ENCODE measurements at places on chromosomes 3 and 15. TPM values are rescaled to one million over a fixed set of nuclear protein-coding genes. Genes with fewer than 3 reads are reported as not detected.

The ALG1L2 gene
- total RNA-seq, result not detected

The MYZAP gene
- total RNA-seq, result 934 TPM

The MCTP2 gene
- total RNA-seq, result 1.0 TPM

The CPLX3 gene
- 1.2 TPM for total RNA-seq

The CCDC50 gene
- total RNA-seq, result 52.1 TPM

The CCDC174 gene
- 11.9 TPM for total RNA-seq

The LMAN1L gene
- 8.1 TPM for total RNA-seq

The P4HTM gene
- 28.9 TPM for total RNA-seq

The ATP2C1 gene
- total RNA-seq, result 57.1 TPM

The NEIL1 gene
- total RNA-seq, result 8.2 TPM

The MAP6D1 gene
- total RNA-seq, result 2.4 TPM

The EFHB gene
- 0.58 TPM for total RNA-seq

The ARGFX gene
- not detected for total RNA-seq

The IQCH gene
- 1.1 TPM for total RNA-seq

The ZNF660 gene
- total RNA-seq, result 1.1 TPM

The ZIC1 gene
- not detected for total RNA-seq

The SLC15A2 gene
- total RNA-seq, result 4.6 TPM

- no peak for DNase-seq
These were observed 192.0 kb upstream of the HES1 start for GRCh38 chr3:193943851-193944517.

- no peak for DNase-seq
These were observed 229.6 kb downstream of the IGSF11 start for GRCh38 chr3:118805007-118805406.

- peak; percentile 51 for DNase-seq
These were observed 513.7 kb downstream of the FOXP1 start for GRCh38 chr3:71069797-71070196.

GRCh38 chr3:113132571-113132996, 78.8 kb upstream of the BOC start:
- DNase-seq, result no peak

DNA sequence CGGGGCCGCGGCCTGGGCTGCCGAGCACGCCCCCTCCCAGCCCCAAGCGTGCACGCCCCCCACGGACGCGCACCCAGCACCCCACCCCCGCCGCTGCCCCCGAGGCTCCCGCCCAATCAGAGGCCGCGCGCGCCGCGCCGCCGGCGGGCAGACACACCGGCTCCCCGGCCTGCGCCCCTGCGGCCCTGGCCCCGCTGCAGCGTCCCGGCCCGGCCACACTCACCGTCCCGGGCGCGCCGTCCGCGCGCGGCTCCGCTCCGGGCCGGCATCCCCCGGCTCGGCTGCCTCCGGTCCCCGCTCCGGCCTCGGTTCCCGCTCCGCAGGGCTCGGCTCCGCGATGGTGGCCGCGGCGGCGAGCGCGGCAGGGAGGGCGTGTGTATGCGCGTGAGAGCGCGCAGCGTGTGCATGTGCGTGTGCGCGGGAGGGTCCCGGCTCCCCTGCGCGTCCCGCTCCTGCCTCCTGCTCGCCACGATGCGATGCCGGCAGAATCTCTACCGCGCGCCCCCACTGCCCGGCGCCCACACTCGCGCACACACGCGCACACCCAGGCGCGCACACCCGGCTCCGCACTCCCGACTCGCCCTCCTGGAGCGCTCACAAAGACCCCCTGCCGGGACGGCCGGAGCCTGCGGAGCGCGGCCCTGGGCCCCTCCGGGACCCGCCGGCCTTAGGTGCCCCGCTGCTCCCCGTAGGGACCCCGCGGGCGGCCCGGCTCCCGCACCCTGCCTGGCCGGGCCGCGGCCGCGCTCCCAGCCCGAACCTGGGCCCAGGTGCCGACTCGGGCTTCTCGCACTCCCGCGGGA, 186.5 kb upstream of the LINGO1 start:
- no peak for DNase-seq

GRCh38 chr3:182241766-182242488, 530.2 kb downstream of the SOX2 start:
- peak; percentile 48 for DNase-seq

- no peak for DNase-seq
These were observed 37.4 kb downstream of the SHQ1 start for GRCh38 chr3:72810659-72811434.

GRCh38 chr15:76342382-76343201, 6.0 kb downstream of the ISL2 start:
- no peak for DNase-seq

DNA sequence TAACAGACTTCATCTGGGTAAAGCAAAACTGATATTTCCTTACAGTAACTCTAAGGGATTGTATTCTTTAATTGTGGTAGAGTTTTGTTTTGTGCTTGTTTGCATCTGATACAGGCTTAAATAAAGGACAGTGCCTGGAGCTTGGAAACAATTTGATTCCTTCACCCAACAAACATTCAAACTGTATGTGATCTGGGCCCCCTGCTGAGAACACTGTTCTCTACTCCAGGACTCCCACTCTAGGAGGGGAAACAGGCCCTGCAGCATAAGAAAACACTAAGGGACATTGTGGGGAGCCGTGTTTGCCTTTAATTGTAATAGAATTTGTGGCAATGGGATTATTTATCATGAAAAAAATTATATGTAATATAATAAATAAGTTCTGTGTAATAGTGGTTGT, 56.9 kb downstream of the CTDSPL start:
- no peak for DNase-seq

GRCh38 chr15:23497710-23498111, 50.7 kb upstream of the GOLGA6L2 start:
- DNase-seq, result no peak

GRCh38 chr15:66635006-66635405, 67.0 kb upstream of the SMAD6 start:
- no peak for DNase-seq

GRCh38 chr15:82681371-82681770, 28.3 kb downstream of the AP3B2 start:
- DNase-seq, result no peak

GRCh38 chr3:25173606-25174005, 254.5 kb upstream of the RARB start:
- DNase-seq, result no peak

DNA sequence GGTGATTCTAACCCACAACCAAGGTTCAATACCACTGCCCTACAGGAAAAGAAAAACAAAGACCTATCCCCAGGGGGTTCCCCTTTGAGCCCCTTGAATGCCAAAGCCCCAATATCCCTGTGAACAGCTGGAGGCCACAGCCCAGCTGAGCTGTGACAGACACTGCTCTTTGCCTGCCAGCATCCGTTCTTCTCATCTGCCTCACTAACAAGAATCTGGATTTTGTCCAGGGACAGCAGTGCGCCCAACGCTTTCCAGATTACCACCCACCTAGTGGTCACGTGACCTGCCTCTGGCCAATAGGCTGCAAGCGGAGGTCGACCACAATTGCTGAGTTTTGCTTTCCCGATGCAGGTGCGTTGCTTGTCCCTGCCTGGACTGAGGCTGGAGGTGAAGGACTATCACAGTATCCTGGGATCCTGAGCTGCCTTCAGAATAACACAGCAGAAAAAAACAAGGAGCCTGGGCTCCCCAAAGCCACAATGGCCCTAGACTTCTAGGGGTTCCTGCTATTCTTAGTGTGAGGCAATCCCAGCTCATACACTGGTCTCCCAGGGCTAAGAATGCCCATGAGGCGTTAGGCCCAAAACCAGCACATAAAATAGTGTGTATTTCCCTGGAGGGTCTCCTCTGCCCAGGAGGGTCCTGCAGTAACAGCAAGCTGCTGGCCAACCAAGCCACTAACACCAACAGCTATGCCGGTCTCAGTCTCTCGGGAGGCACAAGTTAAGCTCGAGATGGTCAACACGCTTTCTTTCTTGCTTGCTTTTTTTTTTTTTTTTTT, 13.8 kb downstream of the BDH1 start:
- DNase-seq, result peak; percentile 65

DNA sequence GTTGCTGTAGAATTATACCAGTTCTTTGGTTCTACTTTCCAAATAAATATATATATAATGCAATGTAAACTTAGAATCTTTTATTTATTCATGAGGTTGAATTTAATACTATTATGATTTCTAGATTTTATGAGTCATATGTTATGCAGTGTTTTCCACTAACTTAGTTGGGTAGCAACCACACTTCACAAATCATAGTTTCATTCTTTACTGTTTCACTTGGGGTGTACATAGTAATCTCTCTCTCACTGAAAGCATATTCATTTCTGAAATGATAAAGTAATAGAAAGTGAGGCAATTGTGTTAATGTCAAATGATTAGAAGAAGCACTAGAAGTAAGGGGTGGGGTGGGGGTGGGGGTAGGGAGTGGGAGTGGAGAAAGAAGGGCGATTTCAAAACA, 52.6 kb downstream of the IQCH start:
- no peak for DNase-seq

DNA sequence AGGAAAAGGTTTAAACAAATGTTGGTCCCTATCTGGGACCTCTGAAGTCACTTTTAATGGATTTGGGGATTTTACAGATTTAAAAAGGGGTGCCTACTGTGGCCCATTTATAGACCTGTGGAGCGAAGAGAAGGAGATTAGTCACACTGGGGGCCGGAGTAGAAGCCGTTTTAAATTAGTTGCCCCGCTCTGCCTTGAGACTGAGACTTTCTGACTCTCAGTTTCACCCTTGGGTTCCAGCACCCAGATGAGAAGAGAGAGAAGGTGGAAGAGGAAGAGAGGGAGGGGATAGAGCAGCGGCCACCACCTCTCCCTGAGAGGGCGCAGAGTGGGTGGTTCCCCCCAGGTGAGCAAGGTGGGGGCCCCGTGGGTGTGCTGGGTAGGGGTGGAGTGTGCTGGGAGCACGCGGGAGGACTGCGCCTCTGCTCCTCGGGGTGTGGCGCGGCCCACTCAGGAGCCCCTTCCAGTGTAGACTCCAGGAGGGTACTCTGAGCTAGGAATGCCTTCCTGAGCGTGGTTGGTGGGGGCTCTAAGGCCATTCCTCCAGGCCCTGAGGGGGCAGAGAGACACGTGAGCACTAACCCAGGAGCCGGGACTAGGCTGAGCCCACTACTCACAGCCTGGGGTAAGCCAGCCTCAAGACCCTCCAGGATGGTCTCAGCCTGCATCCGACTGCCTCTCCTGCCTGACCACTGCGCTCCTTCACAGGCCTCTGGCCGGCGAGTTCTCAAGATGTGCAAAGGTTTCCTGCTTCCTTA, 32.6 kb upstream of the RAB6B start:
- no peak for DNase-seq

GRCh38 chr3:66038726-66039589, at the start of gene MAGI1:
MAGI1 (minus strand) TSS chr3:66038918; CDS start chr3:66038308, 610 bp downstream.
- DNase-seq, result peak; percentile 87

DNA sequence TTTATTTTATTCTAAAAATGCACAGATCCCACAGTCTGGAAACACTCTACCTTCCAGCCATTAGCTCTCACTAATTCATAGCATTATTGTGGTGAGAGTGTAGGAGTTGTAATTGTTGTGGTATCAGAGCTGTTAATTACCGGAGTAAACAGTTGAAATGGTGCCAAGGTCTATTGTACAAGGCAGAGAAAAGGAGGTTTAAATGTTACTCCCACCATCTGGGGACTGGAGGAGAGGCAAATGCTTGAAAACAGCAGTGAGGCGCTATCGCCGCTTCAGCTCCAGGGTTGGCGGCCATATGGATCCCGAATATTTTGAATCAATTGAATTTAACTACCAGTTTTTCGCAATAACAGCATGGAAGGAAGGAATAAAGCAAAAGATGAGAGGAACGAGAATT, 113.1 kb upstream of the C15orf61 start:
- DNase-seq, result no peak

DNA sequence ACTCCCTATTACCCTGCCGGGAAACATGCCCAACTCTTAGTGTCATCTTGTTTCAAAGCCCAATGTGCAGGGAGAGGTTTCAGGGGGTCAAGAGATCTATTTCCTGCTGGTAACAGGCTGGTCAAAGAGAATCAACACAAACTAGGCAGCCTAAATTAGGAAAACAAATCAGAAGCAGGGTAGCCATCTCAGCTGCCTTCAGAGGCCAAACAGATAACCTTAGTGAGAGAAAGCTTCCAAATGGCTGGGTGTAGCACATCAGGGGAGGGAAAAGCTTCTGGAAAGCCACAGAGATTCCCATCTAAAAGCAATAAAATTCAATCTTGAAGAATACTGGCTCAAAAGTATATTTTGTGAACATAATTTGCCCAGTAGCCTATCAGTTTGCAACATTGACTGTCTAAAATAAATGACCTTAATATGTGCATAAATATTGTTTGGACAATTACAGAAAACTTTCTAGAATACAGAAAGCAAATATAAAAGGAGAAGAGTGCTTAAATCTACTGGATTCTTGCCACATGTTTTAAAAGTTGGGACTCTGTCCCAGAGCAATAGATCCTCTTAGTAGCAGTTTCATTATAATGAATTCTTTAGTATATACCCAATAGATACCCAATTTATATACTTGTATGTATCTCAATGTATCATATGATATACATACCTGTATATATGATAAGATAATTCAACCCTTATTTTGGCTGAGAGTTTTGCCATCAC, 371.9 kb upstream of the RARB start:
- DNase-seq, result no peak

- no peak for DNase-seq
These were observed 86.2 kb downstream of the KLF13 start for GRCh38 chr15:31412824-31413223.

- DNase-seq, result no peak
These were observed 9.0 kb upstream of the IGDCC4 start for GRCh38 chr15:65431731-65432130.

DNA sequence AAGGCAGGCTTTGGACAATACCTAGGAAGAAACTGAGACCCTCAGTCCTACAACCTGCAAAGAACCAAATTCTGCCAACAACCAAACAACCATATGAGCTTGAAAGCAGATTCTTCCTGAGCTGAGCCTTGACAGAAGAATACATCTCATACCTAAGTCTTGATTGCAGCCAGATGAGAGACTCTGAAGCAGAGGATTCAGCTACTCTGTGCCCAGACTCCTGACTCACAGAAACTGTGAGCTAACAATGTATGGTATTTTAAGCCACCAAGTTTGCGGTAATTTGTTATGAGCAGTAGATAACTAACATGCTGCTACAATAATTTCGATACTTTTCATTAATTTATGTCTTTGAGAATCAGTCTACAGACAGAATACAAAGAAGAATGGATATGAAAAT, 325.1 kb upstream of the CBLB start:
- no peak for DNase-seq

GRCh38 chr3:46087871-46088270, 60.6 kb upstream of the XCR1 start:
- no peak for DNase-seq

GRCh38 chr3:65356331-65357248, 668.8 kb upstream of the ADAMTS9 start:
- no peak for DNase-seq

- no peak for DNase-seq
These were observed 28.7 kb upstream of the PLOD2 start for GRCh38 chr3:146189519-146190173.

- no peak for DNase-seq
These were observed 59.3 kb downstream of the NR1D2 start for GRCh38 chr3:24004171-24004938.

- DNase-seq, result no peak
These were observed 28.4 kb upstream of the ADAMTS9 start for GRCh38 chr3:64716110-64716710.
